Activated CD8-positive, alpha-beta memory T cell treated with anti-CD3 and anti-CD28 coated beads for 48 hours (primary cell): ENCODE measurements at places on chromosomes 12 and 14.

DNA sequence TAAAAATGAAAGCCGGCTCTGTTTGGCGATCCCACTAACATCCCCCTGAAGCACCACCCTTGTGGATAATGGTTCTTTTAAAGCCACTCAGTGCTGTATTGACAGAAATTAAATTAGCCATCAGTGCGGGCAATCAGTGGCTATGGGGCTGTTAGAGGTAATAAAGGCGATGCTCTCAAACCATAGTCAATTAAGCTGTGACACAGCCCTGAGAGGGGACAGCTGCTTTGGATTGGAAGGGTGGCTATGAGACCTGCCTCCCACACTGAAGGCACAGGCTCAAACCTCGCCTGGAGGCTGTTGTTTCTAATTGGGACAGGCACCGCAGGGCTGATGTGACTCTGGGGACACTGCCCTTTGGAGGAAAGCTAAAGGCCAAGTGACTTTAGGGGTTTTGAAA is 562.2 kb downstream of the VRK1 start:
- DNase-seq = no peak

- no peak for DNase-seq
These were observed 195.1 kb downstream of the IPO8 start for GRCh38 chr12:30500532-30500931.

DNA sequence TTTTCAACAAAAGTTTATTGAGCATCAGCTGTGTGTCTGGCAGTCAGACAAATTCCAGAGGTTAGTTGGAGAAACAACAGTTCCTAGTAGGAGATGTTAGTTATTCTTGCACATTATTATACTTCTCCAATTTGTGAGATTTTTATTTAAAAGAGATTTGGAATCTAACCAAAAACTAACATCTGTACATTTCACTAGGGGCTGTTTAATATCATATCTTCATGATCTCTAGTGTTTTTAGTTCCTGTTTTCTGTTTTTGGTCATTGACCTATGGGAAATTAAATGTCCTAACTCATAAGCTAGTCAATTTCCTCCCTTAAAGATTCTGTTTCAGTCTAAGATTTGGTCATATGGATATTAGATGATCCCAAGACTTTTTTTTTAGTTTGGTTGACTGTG is 34.1 kb upstream of the KLHDC2 start:
- DNase-seq = no peak

GRCh38 chr12:120457133-120457532 is 10.9 kb downstream of the GATC start:
- DNase-seq = no peak

DNA sequence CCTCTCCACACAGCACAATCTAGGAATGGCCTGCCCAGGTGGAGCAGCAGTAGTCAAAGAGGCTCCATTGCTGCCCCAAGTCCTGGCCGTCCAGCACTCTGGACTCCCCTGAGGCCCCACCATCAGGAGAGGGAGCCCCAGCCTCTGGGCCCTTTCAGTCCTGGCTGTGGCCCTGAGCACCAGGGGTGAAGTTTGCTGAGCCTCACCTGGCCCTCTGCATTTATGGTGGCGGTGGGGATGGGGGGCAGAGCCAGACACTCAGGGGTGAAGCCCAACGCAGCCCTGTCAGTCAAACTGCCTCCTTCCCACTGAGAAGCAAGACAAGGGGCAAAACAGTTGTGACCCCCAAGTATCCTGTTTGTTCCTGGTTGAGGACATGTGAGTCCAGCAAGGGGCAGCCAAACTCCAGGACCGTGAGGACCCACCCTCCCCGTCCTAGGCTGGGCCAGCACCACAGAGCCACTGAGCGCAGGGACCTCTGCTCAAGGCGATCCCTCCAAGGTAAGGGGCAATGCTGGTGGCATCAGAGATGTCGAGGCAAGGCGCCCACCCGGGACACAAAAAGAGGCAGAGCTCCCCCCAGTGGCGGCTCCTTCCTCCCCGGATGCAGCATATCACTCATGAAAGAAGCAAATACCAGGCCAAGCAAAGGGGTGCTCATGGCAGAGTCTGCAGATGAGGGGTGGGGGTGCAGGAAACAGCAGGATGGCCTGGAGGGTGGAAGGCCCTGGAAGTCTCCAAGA is 4.8 kb upstream of the AMN start:
- no peak for DNase-seq

GRCh38 chr14:32620724-32621123 is 291.6 kb downstream of the AKAP6 start:
- no peak for DNase-seq

DNA sequence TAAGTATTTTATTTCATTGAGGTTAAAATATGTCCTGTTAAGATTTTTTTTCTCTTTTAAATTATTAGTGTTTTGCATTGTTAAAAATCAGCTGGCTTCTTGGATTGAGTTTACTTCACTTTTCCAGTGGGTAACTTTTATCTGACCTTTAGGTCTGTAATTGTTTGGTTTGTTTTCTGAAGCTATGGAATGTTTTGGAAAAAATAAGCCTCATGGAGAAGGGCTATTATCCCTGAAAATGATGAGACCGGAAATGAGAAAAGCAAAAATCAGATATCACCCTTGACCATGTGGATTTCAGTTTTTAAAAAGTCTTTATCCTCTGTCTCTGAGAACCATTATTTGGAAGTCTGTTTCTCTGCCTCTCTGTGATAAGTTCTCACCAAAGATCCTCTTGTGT is 180.9 kb downstream of the RAD51B start:
- DNase-seq = no peak

GRCh38 chr12:114403011-114403689 is 2.8 kb downstream of the TBX5 start:
- no peak for DNase-seq

GRCh38 chr12:14664434-14665023 is 31.9 kb downstream of the GUCY2C start:
- no peak for DNase-seq

- DNase-seq = no peak
These were observed 39.9 kb downstream of the GLT8D2 start for GRCh38 chr12:104010121-104010520.

- no peak for DNase-seq
These were observed 106.7 kb upstream of the TMPO start for GRCh38 chr12:98408681-98409080.

DNA sequence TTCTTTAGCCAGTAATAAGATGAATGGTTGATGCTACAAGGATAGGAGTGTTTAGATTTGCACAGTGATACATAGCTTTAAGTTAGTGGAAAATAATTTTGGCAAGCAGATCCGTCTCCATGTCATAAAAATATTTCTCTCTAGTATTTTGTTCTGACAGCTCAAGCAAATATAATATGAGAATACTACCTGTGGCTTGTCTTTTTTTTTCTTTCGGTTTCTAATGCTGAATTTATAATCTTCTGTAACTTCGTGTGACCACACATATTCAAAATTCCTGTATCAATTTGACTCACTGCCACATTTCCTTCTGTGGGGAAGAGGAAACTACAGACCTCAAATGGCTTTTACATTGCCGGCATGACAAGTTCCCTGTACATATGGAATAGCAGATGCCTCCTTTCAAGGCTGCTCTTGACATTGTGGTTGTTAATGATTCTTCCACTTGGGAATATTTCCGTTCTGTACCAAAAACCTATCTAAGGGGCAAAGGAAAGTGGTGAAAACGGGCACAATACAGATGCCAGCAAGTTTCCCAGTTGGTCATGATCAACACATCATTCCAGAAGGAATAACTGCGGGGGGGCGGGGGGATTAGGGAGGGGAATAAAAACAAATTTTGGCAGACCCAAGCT is 103.6 kb upstream of the CCDC91 start:
- DNase-seq = no peak

DNA sequence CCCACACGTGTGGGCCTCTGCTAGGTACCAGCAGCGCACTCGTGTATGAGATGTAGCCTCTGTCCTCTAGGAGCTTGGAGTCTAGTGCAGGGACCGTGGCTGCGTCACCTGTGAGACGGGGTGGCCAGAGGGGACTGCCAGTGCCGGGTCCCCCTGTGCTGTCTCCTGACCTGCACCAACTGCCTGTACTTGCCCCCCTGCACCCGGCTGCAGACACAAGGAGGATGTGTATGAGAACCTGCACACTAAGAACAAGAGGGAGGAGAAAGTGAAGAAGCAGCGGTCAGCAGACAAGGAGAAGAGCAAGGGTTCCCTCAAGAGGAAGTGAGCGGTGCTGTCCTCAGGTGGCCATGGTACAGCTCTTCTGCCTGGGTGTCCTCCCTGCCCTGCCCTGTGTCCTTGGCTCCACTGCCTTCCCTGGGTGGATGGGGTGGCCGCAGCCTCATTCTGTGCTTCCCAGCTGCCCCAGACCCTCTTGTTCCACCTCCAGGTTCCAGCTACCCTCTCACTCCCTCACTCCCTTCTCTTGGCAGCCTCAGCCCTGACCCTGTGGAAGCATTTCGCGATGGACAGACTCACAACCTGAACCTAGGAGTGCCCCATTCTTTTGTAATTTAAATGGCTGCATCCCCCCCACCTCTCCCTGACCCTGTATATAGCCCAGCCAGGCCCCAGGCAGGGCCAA is 9.6 kb downstream of the PTPN6 start:
- DNase-seq = no peak

- no peak for DNase-seq
These were observed 22.1 kb downstream of the MTHFD1 start for GRCh38 chr14:64410084-64410774.

GRCh38 chr14:104009297-104009696 is 67.0 kb upstream of the RD3L start:
- DNase-seq = no peak

DNA sequence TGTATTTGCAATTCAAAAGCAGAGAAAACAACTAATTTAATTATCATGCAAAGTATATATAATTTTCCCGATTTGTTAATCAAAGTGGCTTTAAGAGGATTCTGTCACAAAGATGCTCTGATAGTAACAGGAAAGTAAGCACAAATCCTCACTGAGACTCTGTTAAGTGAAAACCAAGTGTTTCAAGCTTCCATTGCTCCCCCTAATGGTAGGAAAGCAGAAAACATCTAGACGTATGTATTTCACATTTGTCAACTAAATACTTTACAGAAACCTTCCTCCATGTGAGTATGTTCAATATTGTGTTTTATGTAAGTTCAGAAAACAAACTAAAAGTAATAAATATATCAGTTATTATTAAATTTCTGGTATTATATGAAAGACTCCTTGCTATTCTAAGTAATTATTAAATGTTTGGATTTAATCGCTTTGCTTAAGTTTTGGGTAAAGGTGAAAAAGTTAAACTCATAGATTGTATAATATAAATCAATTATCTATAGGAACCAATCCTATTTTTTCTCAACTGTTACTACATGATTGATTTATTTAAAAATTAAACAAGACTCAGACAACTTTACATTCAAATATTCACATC is 1.5 kb upstream of the NTS start:
- DNase-seq = no peak

DNA sequence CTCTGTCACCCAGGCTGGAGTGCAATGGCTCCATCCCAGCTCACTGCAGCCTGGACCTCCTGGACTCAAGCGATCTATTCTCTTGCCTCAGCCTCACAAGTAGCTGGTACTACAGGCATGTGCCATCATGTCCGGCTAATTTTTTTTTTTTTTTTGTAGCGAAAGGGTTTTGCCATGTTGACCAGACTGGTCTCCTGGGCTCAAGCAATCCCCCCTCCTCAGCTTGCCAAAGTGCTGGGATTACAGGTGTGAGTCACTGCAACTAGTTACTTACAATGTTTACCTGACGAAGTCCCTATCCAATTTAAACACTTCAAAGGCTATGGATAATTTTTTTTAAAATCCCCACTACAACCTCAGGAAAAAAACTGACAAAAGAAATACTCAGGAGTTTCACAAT is 1.8 kb downstream of the KRR1 start:
- DNase-seq = no peak

DNA sequence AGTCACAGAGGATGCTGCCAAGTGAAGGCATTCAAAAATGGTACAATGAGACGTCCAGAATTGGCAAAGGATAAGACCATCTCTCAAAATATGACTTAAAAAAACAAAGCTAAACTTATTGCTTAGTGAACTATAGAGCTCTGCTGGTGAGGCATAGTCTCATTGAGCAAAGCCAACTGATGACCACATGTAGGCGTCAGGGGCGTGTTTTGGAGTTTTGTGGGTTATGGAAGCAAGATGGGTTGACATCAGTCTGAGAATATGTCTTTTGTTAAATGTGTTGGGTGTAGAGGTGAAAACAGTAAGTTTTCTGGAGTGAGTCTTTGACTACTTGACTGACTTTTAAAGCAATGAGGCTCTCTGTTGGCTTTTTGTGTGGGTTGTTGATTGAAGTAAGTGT is 47.2 kb downstream of the ATL1 start:
- DNase-seq = peak; percentile 16

- no peak for DNase-seq
These were observed 1.3 kb upstream of the ZDHHC17 start for GRCh38 chr12:76762601-76762980.

GRCh38 chr14:61927520-61927919 is 165.3 kb downstream of the SNAPC1 start:
- DNase-seq = no peak

DNA sequence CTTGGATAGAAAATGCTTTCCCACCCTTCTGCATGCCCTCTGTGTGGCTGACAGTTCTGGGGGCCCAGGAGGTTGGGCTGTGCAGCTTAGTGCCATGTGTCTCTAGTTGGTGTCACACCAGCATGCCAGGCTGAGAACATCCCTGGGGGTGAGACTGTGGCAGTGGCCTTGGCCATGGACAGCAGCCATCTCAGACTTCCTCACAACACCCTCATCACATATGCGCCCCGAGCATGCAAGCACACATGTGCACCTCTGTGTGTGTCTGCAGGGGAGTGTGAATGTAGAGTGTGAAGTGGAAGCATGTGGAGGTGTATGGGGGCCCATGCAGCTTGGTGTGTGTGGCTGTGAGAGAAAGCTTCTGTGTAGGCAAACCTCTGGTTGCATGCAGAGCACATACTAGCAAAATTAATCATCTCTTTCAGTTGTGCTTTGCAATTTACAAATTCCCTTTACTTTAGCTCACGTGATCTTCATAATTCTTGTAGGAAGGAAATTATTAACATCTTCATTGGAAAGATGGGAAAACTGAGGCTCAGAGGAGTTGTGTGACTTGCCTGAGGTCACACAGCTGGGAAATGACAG is 8.4 kb downstream of the ASIC1 start:
- DNase-seq = no peak

GRCh38 chr12:116390401-116391335 is 113.2 kb upstream of the MED13L start:
- no peak for DNase-seq

- no peak for DNase-seq
These were observed 795.4 kb upstream of the MGAT4C start for GRCh38 chr12:87051621-87052020.

DNA sequence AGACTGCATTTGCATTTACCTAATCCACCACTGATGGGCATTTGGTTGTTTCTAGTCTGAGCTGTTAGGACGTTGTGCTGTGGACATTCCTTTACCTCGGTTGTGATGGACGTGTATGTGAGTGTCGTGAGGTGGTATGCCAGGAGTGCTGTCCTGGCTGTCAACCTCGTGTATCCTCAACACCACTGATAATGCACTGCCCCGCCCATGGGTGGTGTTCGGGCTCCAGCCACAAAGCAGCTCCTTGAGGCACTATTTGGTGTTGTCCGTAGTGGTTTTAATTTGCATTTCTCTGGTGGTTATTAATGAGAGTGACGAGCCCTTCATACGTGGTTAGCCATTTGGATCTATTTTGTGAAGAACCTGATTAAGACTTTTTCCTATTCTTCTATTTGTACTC is 87.6 kb downstream of the PPP2R5C start:
- no peak for DNase-seq
